CD4-positive, alpha-beta T cell treated with Interleukin-6 at 100 ng/mL for 8 hours (primary cell): ENCODE measurements at places on chromosomes 11 and 22.

DNA sequence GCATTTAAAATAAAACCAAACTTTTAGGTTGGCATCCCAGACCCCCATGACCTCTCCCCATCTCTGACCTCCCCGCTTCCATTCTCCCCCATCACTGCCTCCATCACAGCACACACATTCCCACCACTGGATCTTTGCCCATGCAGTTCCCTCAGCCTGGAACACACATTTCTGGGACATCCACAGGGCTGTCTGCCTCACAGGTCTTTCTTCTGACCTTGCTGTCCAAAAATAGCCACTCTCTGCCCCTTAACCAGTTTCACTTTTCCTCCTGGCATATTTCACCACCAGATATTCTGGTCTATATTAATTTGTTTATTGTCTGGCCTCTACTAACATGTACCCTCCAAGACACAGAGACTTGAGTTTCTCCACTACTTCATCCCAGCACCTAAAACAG, 75.2 kb upstream of the PRDM11 start:
- no peak for DNase-seq

DNA sequence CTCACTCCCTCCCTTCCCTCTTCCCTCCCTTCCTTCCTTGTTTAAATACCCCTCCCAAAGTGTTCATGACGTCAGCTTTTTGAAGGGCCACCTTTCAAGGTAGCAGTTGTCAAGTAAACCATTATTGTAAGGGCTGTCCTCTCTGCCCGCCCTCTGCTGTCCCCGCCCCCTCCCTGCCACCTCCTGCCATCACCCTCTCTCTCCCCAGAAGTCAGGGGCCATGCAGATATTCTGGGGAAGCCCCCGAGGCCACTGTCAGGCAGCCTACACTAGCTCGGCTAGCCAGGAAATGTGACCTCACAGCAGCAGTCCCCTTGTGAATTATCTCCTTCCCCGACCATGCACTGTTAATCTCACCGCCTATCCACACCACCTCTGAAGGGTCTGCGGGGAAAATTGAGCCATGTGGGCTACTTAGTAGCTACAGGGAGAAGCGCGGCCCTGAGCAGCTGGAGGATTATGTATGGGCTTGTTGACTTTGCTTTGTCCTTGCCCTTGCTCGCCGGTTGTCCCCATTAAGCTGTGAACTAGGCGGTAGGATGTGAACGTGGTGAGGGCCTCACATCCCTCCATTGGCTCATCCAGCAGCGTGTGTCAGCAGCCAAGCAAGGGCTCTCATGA, 42.1 kb upstream of the ATXN10 start:
- DNase-seq, result no peak

DNA sequence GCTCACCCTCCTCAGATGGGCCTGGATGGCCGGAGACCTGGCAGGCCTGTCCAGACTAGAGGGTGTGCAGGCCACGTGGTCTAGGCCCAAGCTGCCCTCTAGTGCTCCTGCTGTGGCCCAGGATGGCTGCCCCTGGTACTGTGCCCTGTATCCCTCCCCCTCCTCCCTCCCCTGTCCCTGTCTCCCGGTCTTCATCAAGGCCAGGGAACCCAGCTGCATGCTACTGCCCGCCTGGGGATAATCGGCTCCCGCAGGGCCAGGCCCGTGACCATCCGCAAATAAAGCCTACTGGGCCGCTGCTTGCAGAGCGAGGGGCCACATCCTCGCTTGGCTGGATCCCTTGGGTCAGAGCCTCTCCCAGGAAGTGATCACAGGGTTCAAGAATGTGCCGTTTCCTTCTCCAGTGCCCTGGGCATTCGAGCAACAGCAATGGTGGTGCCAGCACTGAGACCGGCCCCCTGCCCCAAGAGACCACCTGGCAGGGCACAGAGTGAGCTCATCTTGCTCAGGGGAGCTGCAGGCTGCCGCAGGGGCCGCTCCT, 51.1 kb downstream of the WNT7B start:
- DNase-seq, result no peak

DNA sequence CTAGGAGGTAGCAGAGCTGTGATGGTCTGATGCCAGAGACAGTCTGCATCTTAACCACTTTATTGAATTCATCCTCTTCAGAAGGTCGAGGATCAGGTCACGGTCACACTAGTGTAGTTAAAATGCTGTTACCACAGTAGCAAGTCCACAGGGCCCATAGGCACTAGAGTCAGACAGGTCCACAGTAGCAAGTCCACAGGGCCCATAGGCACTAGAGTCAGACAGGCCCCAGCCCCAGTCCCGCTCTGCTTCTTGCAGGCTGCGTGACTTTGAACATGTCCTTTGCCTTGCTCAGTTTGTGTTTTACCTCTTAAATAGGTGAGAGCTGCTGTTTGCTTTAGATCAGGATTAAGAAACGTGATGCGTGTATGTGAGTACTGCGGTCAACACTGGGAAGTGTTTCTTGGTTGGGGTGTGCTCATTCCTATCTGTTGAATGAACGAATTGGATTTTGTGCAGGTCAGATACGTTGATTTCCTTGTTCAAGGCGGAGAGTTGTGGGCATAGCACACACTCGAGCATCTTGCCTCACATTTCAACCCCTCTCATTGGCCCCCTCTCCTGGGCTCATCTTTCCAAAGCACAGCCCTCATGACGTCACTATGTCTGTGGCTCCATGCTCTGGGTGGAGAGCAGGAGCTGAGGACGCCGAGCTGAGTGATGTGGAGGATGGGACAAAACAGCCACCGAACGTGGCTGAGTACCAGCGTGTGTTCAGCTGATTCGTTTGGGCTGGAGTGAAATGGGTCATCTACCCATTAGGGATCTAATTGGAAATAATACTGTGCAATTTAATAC, 191.7 kb downstream of the TBC1D22A start:
- DNase-seq, result no peak

DNA sequence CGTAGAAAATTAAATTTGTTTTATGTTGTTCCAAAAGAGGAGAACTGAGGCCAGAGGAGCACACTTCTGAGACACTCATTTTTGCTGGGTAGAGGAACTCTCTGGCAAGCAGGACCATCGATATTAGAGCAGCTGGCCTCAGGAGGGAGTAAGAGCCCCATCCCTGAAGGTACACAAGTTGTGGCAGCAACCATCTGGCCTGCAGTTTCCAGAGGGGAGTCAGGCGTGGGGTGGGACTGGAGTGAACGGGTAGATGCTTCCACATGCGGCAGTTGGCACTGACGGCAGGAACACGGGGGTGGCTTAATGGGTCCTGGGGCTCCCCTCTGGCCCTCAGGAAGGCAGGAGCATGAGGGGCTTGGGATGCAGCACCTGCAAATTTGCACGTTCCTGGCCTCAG, 13.2 kb upstream of the SSTR3 start:
- no peak for DNase-seq

GRCh38 chr11:116932181-116932580, 94.8 kb upstream of the APOA1 start:
- no peak for DNase-seq

DNA sequence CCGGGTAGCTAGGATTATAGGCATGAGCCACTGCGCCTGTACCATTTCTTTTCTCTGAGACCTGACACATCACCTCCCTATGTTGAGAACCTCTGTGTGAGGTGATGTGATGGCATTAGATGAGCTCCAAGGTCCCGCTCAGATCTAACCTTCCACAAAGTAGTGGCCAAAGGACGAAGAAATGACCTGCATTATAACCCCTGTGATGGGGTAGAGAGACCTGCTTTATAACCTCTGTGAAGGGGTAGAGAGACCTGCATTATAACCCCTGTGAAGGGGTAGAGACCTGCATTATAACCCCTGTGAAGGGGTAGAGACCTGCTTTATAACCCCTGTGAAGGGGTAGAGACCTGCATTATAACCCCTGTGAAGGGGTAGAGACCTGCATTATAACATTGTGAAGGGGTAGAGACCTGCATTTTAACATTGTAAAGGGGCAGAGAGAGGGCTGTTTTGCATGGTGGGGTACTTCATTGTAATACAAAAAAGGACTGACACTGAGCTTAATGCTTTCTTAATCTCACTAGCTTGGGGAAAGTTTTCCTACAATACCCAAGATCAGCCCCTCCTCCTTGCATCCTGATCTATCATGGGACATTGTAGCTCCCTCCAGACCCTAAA, 8.5 kb downstream of the MIEF1 start:
- DNase-seq, result no peak

- no peak for DNase-seq
These were observed 29.0 kb downstream of the SHANK3 start for GRCh38 chr22:50701428-50702154.

DNA sequence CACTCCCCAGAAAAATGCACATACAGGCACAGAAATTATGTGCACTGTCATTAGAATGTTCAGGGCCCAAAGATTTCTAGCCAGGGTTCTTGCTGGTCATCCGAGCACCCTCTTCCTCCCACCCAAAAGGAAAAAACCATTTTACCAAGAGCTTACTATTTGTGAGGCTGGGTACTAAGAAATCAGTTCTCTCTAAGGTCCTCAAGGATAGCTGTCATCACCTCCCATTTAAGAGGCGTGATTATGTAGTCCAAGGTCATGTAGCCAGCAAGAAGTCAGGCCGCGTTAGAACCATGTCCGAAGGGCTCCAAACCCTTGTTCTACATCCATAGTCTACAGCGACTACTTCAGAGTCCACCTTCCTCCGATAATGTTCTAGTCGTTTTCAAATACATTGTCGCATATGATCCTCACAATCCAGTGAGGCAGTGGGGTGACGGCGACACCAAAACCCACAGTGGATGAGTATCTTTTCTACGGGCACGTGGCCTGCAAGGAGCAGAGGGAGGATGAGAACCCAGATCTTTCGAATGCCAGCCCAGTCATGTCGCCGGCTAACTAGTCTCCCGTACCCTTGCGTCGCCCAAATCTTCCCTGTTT, 634 bp downstream of the TIMM8B start:
- DNase-seq, result no peak

DNA sequence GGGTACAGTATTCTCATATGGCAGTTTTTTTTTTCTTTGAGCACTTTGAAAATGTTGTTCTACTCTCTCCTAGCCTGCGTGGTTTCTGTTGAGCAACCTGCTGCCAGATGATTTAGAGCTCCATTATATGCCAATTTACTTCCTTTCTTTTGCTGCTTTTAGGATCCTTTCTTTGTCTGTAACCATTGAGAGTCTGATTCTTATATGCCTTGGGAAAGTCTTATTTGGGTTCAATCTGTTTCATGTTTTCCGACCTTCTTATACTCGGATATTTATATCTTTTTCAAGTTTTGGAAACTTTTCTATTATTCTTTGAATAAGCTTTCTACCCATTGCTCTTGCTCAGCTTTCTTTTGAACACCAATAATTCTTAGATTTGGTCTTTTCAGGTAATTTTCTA, 138.1 kb upstream of the RAG2 start:
- no peak for DNase-seq

GRCh38 chr11:96365493-96365892, 22.5 kb upstream of the MAML2 start:
- no peak for DNase-seq

GRCh38 chr11:95076416-95076815, 9.7 kb downstream of the SRSF8 start:
- no peak for DNase-seq

DNA sequence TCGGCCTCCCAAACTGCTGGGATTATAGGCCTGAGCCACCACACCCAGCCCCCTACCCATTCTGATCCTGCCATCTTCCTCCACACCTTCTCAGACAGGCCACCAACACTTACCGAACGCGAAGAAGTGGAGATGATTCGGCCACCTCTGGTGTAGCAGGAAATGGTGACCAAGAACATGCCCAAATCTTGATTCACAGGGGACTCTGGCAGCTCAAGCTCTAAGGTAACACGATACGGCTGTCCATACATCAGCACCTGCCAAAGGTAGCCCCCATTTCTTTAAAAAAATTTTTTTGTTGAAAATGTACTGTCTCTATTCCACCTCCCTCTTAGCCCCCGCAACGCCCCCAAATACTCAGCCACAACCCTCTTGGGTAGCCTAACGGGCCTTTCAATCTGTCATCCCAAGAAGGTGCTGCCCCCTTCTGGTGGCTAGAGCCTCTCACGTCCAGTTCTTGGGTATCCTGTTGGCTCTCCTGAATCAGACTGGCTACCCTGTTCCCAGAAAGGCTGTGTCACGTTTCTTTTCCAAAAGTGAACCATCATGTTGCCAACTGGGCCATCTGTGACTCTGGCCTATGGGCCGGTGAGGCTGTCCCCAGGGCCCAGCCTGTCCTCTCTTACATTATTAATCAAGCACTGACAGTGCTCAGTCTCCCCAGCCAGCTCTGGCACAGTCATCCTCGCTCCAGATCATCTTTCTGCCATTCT, 5.3 kb upstream of the LRRN4CL start:
- peak; percentile 81 for DNase-seq

DNA sequence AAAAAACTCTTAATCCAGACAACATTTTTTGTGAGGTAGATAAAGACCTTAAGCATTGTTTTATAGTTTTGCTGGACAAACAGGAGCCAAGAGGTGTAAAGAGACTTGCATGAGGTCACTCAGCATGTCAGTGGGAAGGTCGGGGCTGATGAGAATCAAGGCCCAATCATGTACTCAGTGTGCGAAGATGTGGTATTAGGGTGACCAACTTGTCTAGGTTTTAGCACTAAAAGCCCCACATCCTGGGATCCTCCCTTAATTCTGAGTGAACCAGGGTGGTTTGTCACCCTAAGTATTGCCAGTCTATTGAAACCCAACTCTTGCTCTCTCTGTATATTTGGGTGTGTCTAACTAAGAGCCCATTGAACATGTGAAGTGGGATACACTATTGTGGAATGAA, 19.5 kb upstream of the SORL1-AS1 start:
- DNase-seq, result no peak

DNA sequence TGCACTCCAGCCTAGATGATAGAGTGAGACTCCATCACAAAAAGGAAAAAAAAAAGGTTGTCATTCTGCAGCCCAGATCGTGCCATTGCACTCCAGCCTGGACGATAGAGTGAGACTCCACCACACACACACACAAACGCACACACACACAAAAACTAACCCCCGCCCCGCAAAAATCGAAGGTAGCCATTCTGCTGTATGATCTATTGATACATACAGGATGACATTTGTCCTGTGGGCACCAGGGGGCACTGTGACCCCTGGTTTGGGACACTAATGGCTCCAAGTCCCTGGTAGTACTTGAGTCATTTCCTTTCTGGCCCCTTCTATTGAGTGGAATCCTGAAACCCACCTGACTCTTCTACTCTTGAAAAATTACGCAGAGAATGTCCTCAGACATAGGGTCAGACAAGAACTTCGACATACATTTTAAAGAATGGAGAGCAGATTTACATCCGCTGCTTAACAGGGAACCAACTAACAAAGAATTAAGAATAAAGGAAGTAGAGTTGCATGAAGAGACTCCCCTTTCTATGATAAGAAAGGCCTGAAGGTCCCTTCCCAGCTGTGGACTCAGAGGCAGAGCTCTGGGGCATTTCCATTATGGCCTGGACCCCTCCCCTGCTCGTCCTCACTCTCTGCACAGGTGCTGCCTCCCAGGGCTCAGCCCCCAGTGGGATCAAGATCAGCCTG, 35.0 kb upstream of the PRAME start:
- peak; percentile 35 for DNase-seq
